ENCODE measurements at places on chromosomes 1 and 21. TPM values are rescaled to one million over a fixed set of nuclear protein-coding genes. Genes with fewer than 3 reads are reported as not detected.

DNA sequence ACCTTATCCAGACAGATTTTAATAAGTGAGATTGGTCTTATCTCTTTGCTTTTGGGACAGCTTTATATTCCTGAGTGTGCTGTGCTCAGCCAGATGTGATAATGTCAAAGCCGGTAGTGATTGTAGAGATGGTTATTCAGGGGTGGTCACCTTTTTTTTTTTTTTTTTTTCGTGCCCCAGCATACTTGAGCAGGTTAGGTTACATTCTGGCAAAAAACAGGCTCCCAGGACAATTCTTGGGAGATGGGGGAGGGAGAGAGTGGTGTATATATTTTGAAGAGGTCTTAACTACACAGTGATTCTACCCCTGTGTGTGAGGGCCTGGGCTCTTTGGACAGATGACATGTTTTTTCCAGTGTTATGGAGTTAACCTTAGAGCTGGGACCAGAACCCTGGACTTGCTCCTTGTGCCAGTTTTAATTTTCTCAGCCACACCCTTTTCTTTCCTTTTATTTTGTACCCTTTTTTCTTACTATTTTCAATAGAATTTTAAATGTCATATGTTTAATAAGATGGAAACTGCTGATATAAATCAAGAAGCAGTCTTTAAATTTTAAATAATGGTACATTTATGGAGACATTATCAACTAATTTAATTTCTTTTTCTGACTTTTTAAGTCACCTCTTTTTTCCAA lies 88.4 kb downstream of the DYRK1A start:
- no peak for DNase-seq

GRCh38 chr1:111611986-111612385 lies 7.6 kb upstream of the RAP1A start:
- no peak for DNase-seq

PLD5 gene
- total RNA-seq: 0.13 TPM

DNA sequence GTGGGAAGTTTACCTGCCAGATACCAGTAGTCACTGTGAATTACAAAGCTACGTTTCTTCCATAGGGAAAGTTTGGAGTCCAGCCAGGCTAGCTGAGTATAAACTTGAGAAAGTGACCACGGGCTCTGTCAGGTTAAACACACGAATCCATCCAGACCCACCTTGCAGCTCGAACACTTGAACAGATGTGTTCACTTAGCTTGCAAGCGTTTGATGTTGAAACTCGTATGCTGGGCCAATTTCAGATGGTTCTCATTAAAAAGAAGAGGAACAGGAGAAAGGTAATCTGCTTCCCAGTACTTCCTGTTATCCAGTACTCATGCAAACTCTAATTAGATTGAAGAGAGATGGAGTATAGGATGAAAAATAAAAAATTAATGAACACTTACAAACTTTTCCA lies 636.4 kb downstream of the SMYD3 start:
- no peak for DNase-seq

- no peak for DNase-seq
Observed at GRCh38 chr1:223758734-223759133, 46.4 kb downstream of the CAPN2 start.

SPATA46 gene
- total RNA-seq: not detected

DNA sequence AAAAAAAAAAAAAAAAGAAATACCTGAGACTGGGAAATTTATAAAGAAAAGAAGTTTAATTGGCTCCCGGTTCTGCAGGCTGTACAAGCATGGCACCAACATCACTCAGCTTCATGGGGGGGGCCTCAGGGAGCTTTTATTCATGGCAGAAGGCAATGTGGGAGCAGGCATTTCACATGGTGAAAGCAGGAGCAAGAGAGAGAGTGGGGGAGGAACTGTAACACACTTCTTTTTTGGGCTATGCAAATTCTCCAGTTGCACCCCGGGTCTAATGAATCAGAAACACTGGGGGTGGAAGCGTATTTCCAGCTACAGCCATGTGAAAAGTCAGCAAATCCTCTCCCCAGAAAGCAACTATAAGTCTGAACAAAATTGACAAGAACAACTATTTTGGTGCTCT lies 11.8 kb upstream of the SOD1 start:
- no peak for DNase-seq

TEKT2 gene
- total RNA-seq: not detected

DNA sequence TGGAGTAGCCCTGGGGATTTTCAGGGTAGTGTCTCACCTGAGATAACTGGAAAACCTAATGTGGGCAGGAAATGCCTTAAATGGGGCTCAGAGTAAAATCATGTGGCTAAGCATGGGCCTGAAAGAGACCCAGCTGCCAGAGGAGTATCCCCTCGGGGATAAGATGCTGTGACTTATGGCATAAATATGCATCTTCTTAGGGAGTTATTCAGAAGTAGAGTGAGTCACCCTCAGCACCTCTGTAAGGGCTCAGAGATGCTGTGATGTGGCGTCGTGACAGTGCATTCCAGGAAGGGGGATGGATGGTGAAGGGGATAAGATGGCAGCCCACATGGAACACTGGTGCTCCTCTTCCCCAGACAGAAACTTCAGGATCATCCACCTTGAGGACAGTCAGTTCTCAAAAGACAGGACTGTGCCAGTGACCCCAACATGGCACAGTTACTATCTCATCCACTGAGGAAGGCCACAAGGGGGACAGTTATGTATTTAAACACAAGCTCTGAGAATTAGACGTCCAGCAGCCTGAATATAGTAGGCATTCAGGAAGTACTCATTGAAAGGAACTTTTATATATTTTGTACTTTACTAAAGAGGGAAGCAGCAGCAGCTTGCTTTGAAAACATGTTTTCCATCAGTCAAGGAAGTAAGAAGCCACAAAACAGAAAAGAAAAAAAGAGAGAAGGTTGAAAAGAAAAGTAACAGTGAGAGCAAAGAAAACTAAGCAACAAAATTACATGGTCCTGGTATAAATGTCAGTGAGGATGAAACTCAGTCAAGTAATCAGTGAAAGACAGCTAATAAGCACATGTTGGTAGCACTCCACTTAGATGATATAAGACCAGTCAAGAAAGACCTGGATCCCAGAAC lies 8.3 kb downstream of the IL24 start:
- no peak for DNase-seq

RAB25 gene
- 182 TPM for total RNA-seq

GRCh38 chr1:168742386-168742785 lies 13.4 kb upstream of the DPT start:
- DNase-seq: no peak

GRCh38 chr1:112296908-112297307 lies 99.1 kb upstream of the CTTNBP2NL start:
- DNase-seq: no peak

DNA sequence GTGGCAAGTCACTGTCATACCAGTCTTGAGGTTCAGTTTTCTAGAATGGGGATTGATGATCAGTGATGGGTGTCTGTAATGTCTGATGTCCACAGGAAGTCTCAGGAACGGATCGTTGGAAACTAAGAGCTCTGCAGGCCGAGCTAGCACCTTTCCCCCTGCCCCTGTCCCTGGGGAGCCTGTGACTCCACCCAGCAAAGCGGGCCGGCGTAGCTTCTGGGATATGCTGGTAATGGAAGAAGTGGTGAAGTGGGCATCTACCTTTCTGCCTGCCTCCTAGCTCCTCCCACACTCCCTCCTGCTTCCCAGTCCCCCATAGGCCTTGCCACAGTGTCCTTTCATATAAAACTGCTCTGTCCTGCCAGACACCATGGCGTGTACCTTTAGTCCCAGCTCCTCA lies 13.4 kb downstream of the HYI start:
- DNase-seq: no peak
